Subcutaneous preadipocyte (primary cell): ENCODE measurements at places on chromosomes 16 and 17. TPM values are rescaled to one million over a fixed set of nuclear protein-coding genes. Genes with fewer than 3 reads are reported as not detected.

Gene CA10
- total RNA-seq, result not detected in 2 replicates

Gene MYCBPAP
- total RNA-seq, result 0.98 and 1.1 TPM in 2 replicates

Gene EVPLL
- not detected in 2 replicates for total RNA-seq

Gene KRTAP2-3
- not detected in 2 replicates for total RNA-seq

Gene TBC1D3I
- total RNA-seq, result under 0.01 TPM in 1 of 2 replicates, not detected in the other

Gene QPRT
- total RNA-seq, result 18.7 and 23.7 TPM in 2 replicates

Gene NPIPA7
- total RNA-seq, result 0.39 and 0.73 TPM in 2 replicates

Gene NAGS
- 20.2 and 41.4 TPM in 2 replicates for total RNA-seq
